Activated effector memory CD4-positive, alpha-beta T cell treated with Interleukin-2 at 50 U/mL for 16 hours (primary cell): ENCODE measurements at places on chromosomes 13 and 19.

DNA sequence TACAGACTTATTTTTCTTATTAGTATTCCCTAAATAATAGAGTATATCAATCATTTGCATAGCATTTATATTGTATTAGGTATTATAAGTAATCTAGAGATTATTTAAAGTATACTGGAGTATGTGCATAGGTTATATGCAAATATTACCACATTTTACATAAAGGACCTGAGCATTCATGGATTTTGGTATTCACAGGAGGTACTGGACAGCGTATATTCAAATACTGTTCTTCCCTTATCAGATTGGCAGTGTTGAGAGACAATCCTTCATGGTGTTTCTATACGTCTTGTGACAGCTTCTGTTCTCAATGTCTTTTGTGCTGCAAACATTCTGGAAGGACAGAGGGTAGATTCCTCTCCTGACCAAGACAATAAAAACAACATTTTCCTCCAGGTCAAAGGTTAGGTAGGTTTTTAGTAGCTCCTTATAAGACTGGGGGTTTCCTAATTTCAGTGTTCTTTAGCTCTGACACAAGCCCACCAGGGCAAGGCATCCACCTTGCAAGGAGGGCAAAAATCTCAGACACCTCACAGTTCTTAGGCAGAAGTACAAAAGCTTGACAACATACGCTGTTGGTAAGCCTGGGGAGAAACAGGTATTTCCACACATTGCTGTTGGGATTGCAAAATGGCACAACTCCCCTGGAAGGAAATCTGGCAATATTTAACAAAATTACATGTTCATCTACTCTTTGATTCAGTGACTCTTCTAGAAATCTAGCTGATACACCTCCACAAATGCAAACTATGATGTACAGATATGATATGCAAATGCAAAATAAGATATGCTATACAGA is 20.6 kb upstream of the PCCA start:
- no peak for DNase-seq

GRCh38 chr19:14517446-14517839 is 754 bp downstream of the DNAJB1 start:
- DNase-seq, result no peak

DNA sequence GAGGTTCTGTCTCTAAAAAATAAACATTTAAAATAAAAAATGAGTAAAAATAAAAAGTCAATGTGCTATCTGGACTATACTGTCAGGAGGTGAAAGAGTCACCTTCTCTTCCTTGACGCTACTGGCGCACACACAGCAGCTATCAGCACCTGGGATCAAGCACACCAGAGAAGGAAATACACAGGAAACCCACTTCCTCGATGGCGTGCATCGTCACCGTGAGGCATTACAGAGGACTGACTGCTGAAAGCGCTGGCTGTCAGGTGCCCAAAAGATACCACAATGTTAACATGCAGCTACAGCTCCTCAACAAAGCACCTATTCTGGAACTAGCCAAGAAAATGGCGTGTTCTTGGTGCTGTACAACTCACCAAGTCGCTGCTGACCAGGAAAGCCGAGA is 6.1 kb downstream of the SLC35E1 start:
- peak; percentile 78 for DNase-seq

DNA sequence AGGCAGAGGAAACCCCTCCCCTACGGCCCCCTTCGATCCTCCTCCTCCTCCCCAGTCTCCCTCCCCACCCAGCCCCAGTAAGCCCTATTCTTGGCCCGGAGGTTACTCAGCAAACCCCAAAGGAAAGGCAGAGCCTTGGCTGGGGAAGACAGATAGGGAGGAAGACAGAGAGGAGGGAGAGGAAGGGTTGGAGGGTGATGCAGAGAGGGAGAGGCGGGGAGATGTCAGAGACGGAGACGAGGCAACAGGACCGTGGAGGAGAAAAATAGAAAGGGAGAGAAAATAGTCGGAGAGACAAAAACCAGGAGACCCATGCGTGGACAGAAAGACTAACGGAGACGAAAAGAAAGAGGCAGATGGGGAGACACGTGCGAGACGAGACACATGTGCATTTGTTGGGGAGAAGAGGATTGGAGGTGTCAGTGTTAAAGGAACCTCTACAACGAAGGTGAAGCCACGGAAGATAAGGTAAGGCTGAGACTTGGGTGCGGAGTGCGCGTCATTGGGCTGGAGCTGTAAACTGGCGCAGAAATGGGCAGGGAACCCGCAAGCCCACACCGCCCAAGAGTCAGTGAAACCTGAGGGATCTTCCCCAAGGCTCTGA is 2.9 kb downstream of the TGFB1 start:
- DNase-seq, result no peak

GRCh38 chr13:108044954-108045353 is 170.4 kb downstream of the LIG4 start:
- no peak for DNase-seq

- no peak for DNase-seq
Observed at GRCh38 chr13:20461860-20462532, 63.7 kb downstream of the CRYL1 start.

- no peak for DNase-seq
Observed at GRCh38 chr13:113001241-113002140, 32.5 kb downstream of the MCF2L start.

GRCh38 chr13:45607931-45608330 is 7.6 kb downstream of the ERICH6B start:
- DNase-seq, result no peak

DNA sequence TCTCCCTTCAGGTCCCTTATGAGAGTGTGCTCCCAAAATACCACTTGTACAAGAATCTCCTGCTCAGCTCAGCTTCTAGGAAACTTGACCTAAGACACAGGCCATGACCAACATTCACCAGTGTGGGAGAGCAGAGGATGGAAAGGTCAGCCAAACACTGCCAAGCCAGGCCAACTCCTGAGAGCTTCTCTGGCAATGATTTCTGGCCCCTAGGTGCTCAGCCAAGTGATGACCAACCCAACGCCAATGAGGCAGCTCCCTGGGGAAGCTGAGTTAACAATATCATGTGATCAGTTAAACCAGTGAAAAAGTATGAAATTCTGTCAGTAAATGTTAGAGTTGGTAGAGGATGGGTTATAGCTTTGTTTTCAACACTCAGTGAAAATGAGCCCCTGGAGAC is 49.1 kb upstream of the FLT1 start:
- no peak for DNase-seq

DNA sequence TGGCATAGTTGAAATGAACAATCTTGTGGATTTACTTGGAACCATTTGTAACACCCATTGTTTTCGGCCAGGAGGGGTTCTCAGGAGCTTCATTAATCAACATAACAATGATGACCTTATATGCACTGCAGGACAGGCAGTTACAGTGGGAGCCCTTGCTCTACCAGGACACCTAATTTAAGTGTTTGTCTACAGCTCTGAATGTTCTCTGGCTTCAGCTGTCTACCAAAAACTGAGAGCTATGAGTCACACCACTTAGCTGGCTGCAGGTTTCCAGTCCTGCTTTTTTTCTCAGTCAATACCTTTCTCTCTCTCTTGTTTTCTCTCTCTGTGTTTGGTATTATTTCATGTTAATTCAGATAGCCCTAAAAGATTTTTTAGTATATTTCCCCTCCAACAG is 105.4 kb upstream of the MBNL2 start:
- DNase-seq, result no peak

GRCh38 chr19:2483084-2483483 is 7.2 kb downstream of the GADD45B start:
- no peak for DNase-seq

- no peak for DNase-seq
Observed at GRCh38 chr19:17616961-17617806, 61.7 kb downstream of the COLGALT1 start.

GRCh38 chr19:5967994-5968430 is 9.9 kb downstream of the RANBP3 start:
- DNase-seq, result peak; percentile 36

DNA sequence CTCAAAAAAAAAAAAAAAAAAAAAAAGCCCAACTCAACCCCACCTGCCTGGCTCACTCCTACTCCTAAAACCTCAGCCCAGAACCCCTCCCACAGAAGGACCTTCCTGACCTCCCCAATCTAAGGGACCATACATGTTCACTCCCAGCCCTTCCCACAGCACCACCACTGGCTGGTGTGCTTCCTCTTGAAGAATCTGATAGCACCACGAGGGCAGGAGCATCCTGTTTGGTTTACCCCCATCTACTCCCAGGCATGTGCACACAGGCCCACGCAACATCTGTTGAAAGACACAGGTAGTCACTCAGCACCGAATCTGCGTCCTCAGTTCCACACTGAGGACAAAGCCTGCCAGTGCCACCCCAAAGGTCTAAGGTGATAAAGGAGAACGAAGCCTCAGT is 8.2 kb downstream of the LATS2 start:
- DNase-seq, result no peak

DNA sequence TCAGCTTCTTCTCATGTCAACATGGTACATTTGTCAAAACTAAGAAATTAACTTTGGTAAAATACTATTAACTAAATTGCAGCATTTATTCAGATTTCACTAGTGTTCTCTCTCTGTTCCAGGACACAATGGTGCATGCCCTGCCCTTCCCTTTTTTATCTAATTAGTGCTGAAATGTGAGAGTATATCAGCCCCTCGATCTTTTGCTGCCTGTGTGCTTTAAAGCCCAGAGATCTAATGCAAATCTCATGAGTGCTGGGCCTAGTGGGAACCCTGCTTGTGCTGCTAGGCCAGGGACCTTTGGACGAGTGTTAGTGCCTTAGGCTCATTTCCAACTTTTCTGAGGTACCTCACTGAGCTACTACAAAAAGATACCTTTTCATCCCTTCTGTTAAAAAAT is 221.1 kb upstream of the EDNRB start:
- DNase-seq, result no peak

- DNase-seq, result no peak
Observed at GRCh38 chr19:18904334-18905057, 8.5 kb upstream of the CERS1 start.

GRCh38 chr13:95191821-95192563 is 109.3 kb downstream of the ABCC4 start:
- peak; percentile 29 for DNase-seq

- no peak for DNase-seq
Observed at GRCh38 chr19:7013678-7014077, 7.6 kb downstream of the MBD3L2B start.

- DNase-seq, result peak; percentile 29
Observed at GRCh38 chr19:12867120-12868099, 13.8 kb downstream of the DNASE2 start.

- no peak for DNase-seq
Observed at GRCh38 chr13:106311004-106311403, 224.5 kb downstream of the EFNB2 start.

DNA sequence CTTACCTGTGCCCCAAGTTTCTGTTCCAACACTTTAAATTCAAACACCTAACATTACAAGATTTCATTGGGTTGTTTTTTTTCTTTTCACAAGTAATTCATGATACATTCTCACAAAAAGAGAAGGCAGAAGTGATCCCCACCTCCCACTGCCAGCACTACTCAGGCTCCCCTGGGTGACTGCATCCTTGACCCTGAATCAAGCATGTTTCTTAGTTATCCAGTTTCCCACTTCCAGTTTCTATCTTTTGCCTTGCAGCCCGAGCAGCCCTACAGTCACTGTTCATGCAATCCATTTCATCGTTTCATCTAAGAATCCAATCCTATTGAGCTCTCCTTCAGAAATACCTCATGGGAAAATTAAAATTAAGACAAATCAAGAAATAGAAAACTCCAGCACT is 61.4 kb downstream of the RNASEH2B start:
- DNase-seq, result no peak

- DNase-seq, result no peak
Observed at GRCh38 chr13:81779876-81780275, 1439.0 kb upstream of the SPRY2 start.

DNA sequence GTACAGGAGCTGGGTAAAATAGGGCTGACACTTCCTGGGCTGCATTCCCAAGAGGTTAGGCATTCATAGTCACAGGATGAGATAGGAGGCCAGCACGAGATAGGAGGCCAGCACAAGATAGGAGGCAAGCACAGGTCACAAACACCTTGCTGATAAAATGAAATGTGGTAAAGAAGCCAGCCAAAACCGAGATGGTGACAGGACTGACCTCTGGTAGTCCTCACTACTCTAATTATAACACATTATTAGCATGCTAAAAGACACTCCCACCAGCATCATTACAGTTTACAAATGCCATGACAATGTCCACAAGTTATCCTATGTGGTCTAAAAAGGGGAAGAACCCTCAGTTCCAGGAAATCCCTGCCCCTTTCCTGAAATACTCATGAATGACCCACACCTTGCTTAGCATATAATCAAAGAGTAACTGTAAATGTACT is 20.9 kb upstream of the IGSF23 start:
- DNase-seq, result no peak

DNA sequence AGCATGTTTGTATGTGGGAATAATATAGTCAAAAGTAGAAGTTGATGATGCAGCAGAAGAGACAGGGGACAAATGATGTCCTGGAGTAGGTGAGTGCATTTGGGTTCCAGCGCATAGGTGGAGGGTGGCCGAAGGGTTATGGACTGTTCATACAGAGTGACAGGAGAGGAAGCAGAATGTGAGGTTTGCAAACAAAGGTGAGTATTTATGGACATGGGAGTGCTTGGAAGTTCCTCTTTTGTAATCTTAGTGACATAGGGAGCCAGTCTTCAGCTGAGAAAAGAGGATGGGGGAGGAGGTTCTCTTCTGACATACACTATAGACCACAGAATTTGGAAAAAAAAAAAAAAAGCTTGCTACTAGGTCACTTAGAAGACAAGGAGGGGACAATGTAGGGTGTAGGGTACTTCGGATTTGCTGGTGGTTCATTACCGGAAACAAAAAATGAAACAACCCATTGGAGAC is 331.6 kb downstream of the DLEU7 start:
- no peak for DNase-seq

DNA sequence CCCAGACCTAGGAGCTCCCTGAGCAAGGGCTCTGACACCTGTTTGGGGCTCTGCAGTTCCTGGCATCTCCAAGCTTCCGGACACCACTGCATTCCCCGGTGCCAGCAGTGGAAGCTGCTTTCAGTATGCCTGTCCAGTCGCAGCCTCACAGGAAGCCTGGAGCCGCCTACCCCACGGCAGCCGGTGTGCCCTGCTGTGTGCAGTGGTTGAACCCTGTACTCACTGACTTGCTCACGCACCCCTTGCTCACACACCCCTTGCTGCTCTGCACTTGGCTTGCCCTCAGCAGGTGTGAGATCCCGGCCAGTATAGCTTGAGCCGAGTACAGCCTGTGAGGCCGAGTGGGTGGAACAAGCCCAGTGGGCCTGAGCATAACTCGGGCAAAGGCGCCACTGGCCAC is 70.3 kb downstream of the PIBF1 start:
- no peak for DNase-seq

- DNase-seq, result no peak
Observed at GRCh38 chr19:32647361-32647760, 27.6 kb downstream of the ANKRD27 start.

GRCh38 chr13:101473458-101473857 is 21.0 kb downstream of the ITGBL1 start:
- DNase-seq, result no peak

GRCh38 chr19:53809518-53810186 is 14.5 kb downstream of the NLRP12 start:
- no peak for DNase-seq

GRCh38 chr13:80586356-80586755 is 245.4 kb upstream of the SPRY2 start:
- DNase-seq, result no peak

GRCh38 chr13:20588529-20589110 is 21.7 kb downstream of the IFT88 start:
- DNase-seq, result no peak

- no peak for DNase-seq
Observed at GRCh38 chr13:35771898-35772297, 295.4 kb upstream of the MAB21L1 start.
